ENCODE measurements at places on chromosomes 16 and 17.

DNA sequence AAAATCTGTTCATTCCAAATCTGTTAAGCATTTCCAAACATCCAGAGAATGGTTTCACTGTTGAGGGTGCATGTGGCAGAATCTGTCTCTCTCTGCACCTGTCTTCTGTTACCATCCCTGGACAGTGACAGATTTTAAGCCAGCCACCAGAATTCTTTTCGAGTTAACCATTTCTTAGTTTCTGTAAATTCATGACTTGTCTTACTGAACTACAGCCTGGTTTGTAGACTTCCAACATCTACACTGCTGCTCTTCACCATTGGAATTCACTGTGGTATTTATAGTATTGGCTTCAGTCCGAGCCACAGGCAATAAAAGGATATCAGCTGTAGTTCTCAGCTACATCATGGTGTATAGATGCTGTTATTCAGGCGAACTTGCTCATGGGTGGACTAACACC is 47.6 kb downstream of the GOSR1 start:
- DNase-seq, result no peak

GRCh38 chr16:53998024-53998810 is 288.4 kb downstream of the IRX3 start:
- DNase-seq, result no peak

GRCh38 chr16:5228369-5228768 is 130.8 kb upstream of the EEF2KMT start:
- DNase-seq, result no peak

GRCh38 chr17:9090641-9091096 is 69.4 kb downstream of the NTN1 start:
- DNase-seq, result peak; percentile 35

- DNase-seq, result no peak
Observed at GRCh38 chr17:830950-831349, 48.8 kb downstream of the MRM3 start.

DNA sequence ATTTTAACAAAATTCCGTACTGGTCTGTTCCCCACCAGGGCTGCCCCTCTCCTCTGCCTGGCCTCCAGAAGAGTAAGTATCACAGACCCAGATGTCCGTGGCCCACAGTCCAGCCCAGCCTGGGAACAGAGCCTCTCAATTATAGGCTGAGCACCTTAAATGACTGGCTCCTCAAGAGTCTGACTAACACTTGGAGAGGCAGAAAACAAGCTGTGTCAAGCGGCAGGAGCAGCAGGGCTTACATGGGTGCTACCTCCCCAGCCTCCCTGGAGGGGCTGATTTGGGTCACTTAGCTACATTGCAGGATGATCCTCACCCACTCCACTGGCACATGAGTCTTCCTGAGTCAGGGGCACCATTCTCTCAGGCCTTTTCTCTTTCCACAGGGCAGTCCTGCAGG is 209.7 kb downstream of the COPRS start:
- no peak for DNase-seq

- DNase-seq, result peak; percentile 6
Observed at GRCh38 chr17:55420776-55421178, 858 bp downstream of the MMD start.

GRCh38 chr16:23753908-23754593 is 775 bp upstream of the CHP2 start:
- no peak for DNase-seq

- DNase-seq, result peak; percentile 60
Observed at GRCh38 chr16:87062569-87063442, 254.4 kb downstream of the C16orf95 start.

DNA sequence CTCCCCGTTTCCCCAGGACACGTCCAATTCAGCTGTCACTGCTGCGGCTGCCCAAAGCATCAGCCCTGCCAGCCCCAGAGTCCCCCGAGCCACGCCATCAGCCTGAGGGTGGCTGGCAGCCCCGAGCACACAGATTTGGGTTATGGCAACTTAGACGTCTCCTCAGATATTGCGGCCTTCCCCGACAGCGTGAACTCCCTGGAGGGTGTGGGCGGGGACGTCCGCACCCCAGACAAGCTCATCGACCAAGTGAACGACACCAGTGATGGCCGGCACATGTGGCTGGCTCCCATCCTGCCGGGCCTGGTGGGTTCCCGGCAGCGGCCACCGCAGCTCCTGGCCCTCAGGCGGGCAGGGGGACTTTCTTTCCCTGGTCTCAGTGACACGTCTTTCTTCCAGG is 224.8 kb downstream of the KATNIP start:
- DNase-seq, result no peak

DNA sequence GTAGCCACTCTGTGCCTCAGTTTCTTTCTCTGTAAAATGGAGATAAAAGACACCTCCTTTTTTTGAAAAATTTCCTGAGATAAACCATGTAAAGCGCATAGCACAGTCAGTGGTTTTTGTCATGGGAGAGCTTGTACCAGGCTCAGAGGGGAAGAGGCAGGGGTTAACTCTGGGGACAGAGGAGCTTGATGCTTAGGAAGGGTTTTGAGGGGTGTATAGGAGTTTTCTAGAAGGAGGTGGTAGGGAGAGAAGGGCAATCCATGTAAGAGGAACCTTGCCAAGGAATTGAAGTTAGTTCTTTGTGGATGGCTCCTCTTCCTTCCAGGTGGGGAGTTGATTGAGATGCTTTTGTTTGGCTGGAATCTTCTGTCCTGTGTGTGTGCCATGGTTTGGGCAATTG is 131.9 kb upstream of the GSE1 start:
- no peak for DNase-seq

- no peak for DNase-seq
Observed at GRCh38 chr17:18101828-18102227, 6.7 kb upstream of the MYO15A start.

DNA sequence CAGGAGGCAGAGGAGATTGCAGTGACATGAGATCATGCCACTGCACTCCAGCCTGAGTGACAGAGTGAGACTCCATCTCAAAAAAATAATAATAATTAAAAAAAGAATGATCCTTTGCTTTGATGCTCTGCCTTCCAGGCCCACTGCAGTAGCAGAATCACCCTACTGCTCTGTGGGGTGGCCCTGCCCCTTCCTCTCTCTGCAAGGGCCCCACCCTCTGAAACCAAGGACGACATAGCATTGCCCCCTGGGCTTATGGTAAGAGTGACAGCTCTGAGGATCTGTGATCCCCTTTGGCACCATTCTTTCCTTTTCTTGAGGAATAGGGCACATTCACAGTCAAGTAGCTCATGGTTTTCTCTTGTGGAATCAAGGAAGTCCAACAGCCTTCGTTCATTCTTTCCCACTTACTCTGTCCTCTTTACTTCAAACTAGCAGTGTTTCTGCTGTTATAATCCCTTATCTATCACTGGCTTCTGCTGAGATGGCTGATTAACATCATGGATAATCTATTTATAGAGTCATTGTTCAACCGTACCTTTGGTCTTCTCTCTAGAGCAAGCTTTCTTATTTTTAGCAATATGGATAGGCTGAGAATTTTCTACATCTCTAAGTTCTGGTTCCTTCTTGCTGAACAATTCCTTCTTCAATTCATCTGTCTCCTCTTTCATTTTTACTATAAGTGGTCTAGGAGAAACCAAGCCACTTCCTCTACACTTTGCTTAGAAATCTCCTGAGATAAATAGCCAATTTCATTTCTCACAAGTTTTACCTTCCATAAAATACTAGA is 14.1 kb downstream of the RAD51C start:
- DNase-seq, result no peak

- DNase-seq, result no peak
Observed at GRCh38 chr17:73711184-73711583, 66.9 kb upstream of the SDK2 start.

- no peak for DNase-seq
Observed at GRCh38 chr17:62172492-62173291, 107.6 kb upstream of the MED13 start.

GRCh38 chr16:48158296-48158695 is 2.5 kb upstream of the ABCC12 start:
- DNase-seq, result no peak

DNA sequence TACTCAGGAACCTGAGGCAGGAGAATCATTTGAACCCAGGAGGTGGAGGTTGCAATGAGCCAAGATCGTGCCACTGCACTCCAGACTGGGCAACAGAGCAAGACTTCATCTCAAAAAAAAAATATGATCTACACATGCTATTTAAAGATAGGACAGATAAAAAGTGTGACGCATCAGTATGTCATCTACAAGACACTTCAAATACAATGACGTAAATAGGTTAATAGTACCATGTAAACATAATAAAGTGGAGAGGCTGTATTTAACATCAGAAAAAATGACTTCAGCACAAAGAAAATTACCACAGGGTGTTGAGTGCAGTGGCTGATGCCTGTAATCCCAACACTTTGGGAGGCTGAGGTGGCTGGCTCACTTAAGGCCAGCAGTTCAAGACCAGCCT is 20.2 kb downstream of the ZNF778 start:
- no peak for DNase-seq

GRCh38 chr17:52027620-52028295 is 130.8 kb downstream of the CA10 start:
- DNase-seq, result no peak

- DNase-seq, result no peak
Observed at GRCh38 chr16:68362947-68363657, 52.3 kb downstream of the PRMT7 start.

- DNase-seq, result no peak
Observed at GRCh38 chr17:44207743-44208142, 8.1 kb upstream of the ATXN7L3 start.

GRCh38 chr17:32588982-32589381 is 102.2 kb downstream of the CDK5R1 start:
- DNase-seq, result no peak

GRCh38 chr16:89320782-89321501 is 103.4 kb downstream of the ZNF778 start:
- peak; percentile 85 for DNase-seq

GRCh38 chr17:81342269-81343070 is 47.4 kb upstream of the SLC38A10 start:
- DNase-seq, result no peak
